ENCODE measurements at places on chromosomes 12 and 14.

- DNase-seq: no peak
Observed at GRCh38 chr12:57772429-57773322, at the start of gene EEF1AKMT3. Gene EEF1AKMT3, plus strand, starts transcription at chr12:57772614. Its CDS starts 111 bp downstream, at chr12:57772725.

DNA sequence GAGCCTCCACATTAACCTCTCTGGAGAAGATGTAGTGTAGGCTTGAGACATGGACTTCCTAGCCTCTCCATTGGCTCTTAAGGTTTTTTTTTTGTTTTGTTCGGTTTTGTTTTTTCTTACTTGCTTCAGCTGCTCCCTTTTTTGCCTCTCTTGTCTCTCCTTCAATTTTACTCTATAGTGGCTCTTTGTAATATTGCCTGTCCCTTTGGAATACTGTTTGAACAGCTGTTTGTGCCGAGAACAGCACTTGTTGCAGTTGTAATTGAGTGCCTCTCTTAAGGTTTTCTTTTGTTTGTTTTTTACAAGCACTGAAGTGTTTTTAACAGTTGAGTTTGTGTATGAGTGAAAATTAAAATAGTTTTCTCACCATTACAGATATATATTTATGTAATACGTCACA, 567.7 kb downstream of the LRFN5 start:
- DNase-seq: no peak

DNA sequence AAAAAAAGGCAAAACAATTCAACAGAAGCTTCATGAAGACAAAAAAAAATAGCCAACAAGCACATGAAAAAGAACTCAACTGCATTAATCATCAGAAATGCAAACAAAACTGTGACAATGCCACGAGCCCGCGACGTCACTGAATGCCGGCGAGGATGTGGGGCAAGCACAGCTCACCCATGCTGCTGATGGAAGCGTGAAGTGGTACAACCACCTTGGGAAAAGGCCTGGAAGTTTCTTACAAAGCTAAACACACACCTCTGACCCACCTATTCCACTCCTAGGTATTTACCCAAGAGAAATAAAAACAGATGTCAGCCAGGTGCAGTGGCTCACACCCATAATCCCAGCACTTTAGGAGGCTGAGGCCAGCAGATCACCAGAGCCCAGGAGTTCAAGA, 10.5 kb downstream of the BTBD6 start:
- no peak for DNase-seq

GRCh38 chr14:31949709-31950108, 127.4 kb upstream of the ARHGAP5 start:
- DNase-seq: no peak

DNA sequence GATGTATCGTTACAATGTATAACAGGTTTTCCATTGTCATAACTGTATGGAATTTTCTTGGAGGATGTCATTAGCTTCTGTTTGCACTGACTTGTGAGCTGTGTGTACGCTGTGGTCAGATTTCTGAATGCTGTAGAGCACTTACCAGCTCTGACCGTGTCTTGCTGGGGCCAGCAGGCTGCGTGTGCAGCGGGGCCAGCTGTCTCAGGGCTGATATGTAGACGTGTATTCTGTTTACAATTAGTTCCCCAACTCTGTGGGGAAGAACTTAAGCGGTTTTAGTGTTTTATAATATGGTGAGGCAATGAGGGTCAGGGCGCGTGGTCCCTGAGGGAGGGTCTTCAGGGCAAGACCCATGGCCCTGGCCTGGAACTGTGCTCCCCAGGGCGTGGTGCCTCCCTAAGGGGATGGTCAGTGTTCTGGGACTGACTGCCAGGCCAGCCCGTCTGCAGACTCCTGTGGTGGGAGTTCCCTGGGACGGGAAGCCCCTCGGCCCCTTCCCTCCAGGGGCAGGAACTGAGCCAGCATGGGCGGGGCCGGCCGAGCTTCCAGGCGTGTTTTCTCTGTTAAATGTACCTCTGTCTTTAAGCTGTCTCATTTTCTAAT, 18.7 kb downstream of the XRCC3 start:
- DNase-seq: no peak

DNA sequence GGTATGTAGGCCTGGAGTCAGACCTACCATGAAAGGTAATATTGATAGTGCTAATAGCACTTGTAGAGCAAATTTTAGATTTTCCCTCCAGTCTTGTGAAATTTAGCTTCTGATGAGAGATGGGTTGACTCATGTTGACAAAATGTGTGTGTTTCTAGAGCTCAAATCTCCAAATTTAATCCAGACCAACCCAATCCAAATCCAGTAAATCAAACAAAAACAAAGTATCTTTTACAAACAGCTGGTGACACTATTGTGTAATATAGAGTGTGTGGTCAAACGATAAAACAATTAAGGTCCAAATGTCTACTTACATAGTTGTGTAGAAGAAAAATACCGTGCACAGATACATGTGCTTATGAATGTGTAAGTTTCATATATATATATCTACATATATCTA, 63.4 kb upstream of the KITLG start:
- no peak for DNase-seq

GRCh38 chr12:62738616-62739015, 196.3 kb downstream of the PPM1H start:
- DNase-seq: no peak

DNA sequence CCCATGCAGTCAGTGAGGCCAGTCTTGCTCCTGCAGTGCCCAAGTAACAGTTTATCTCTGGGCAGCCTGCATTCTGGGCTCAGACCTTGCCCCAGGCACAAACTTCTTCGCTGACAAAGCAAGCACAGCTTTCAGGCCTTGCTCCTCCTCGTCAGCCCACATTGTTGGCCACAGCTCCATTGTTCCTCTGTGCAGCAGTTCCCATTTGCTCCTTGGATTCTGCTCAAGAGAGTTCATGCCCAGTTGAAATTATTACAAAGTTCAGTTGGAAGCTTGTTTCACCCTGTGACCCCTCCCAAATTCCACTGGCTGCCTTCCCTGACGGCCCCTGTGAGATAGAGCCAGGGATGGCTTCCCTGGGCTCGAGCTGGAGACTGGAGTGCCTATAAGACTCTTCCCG, 163.4 kb upstream of the DDHD1 start:
- no peak for DNase-seq

Data from CD4-positive, alpha-beta T cell treated with Interferon alpha-2 for 1 hour (primary cell).